ENCODE measurements at places on chromosomes 5 and 9.
A peak's percentile ranks its signal among the peaks of the same experiment; 100 is the strongest.

GRCh38 chr9:94693485-94694204 lies 32.9 kb upstream of the AOPEP start:
- DNase-seq, result no peak

DNA sequence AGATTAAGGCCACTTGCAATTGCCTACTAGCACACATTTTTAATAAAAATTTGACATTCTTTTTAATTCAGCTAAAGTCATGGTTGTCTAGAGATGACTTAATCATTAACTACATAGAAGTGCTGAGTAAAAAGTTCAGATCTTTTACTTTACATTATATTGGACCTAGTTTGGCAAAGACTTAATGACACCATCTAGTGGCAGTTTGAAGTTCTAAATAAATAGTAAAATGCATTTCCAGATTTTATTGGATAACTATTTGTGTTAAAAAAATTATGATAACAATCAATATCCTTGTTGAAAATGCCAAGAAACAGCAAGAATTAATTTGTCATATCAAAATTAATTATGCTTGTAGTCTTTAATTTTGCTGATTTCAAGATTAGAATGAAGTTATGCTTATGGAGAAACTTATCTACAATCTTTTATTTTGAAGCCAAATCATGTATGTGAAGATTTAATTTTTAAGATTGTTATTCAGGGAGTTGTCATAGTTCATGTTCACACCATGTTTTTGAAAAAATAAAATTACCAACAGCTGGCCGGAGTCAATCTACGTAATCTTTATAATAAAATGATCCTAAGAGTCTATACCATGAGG lies 69.6 kb upstream of the PJA2 start:
- no peak for DNase-seq

DNA sequence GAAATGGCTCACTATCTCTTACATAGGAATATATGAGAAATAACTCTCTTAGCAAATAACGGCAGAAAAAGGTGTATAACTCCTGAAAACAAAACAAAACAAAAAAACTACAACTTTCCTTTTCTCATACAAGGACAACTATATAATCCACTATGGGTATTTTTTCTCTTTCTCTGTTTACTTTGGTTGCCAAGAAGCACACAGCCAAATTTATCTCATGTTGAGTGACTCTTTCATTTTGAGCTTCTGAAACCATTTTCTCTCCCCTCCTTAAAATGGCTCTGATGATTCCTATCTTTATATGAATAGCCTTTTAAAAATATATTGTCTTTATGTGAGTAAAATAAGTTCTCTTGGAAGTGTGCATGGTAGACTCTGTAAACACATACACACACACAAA lies 128.7 kb downstream of the TRIM32 start:
- no peak for DNase-seq

- no peak for DNase-seq
Observed at GRCh38 chr9:112043423-112043822, 131.7 kb downstream of the SUSD1 start.

- no peak for DNase-seq
Observed at GRCh38 chr5:117494188-117494587, 919.6 kb upstream of the SEMA6A start.

GRCh38 chr5:73215891-73216610 lies 43.1 kb downstream of the TMEM174 start:
- peak; percentile 89 for DNase-seq

GRCh38 chr9:127018935-127019334 lies 103.5 kb downstream of the ANGPTL2 start:
- DNase-seq, result no peak

GRCh38 chr9:34272101-34272541 lies 56.9 kb downstream of the KIF24 start:
- DNase-seq, result no peak

DNA sequence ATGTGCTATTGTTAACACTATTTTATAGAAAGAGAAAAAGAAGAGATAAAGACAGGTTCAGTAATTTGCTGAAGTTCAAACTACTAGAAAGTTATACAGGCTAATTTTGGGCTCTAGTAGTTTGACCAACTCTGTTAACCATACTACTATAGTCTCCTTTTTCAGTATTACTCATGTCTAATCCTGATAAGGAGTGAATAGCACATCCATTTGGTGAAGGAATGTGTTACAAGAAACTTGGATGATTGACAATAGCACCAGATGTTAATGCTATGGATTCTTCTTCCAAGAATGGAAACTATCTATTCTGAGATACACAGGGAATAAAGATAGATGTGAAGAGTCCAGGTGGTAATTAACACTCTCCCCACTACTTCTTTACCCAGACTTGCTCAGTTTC lies 677.3 kb downstream of the PRELID2 start:
- no peak for DNase-seq

DNA sequence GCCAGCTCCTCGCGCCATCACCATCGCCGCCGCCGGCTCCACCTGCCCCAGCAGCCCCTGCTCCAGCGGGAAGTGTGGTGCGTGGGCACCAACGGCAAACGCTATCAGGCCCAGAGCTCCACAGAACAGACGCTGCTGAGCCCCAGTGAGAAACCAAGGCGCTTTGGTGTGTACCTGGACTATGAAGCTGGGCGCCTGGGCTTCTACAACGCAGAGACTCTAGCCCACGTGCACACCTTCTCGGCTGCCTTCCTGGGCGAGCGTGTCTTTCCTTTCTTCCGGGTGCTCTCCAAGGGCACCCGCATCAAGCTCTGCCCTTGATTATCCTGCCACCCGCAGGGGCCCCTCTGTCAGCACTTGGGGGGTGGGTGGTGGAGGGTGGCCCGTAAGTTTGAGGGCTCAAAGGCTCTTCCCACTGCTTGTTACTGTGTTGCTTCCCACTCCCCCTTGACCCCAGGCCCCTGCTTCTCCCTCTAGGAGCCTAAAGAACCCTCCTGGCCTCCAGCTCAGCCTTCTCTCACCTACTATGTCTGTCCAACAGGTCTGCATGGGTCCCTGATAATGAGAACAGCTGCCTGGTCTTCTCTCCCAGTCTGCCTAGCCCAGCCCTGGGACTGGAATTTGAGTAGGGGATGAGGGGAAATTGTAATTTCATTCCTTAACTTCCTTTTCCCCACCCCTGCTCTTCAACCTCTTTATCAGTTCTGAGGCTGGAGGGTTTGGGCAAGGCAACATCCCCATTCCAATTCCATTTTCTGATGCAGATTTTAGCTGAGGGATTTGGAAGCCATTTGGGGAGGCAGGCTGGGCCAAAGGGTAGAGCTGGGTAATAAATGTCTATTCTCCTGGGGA lies 9.0 kb downstream of the RACK1 start:
- no peak for DNase-seq

GRCh38 chr5:54404568-54404967 lies 50.9 kb upstream of the HSPB3 start:
- no peak for DNase-seq

GRCh38 chr9:120837921-120838320 lies 4.8 kb downstream of the PSMD5 start:
- DNase-seq, result no peak

DNA sequence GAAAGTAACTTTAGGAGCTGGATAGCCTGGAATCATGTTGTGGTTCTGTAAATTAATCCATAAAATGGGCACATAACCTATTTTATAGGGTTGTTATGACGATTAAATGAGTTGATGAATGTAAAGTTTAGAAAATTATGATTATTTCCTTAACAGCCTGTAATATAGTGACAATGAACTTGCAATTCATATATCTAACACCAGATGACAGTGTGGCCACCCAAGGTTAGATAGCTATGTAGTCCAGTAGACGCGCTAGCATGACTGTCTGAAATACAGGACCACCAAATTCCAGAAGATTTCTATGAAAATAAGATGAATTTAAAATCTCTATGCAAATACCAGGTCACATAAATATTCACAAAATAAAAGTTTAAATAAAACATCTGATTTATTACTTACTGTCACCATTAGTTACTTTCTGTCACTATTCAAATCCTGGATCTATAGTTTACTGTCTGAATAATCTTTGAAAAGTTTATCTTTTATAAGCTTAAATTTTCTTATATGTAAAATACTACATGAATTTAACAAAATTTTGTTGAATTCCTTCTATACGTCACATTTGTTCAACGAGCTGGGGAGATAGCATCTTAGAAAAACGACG lies 26.1 kb upstream of the MACIR start:
- peak; percentile 36 for DNase-seq

GRCh38 chr5:8081179-8081578 lies 212.2 kb downstream of the MTRR start:
- DNase-seq, result no peak

DNA sequence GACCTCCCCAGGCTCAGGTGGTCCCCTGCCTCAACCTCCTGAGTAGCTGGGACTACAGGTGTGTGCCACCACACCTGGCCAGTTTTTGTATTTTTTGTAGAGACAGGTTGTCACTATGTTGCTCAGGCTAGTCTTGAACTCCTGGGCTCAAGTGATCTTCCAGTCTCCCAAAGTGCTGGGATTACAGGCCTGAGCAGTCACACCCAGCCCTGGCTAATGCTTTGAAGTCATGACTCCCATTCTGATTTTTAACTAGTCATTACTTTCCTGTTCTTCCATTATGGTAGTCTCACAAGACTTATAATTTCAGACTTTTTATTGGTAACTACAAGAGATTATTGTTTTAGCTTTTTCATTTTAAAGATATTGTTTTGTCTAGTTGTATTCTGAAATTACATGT lies 26.3 kb downstream of the UBAP1 start:
- DNase-seq, result no peak

DNA sequence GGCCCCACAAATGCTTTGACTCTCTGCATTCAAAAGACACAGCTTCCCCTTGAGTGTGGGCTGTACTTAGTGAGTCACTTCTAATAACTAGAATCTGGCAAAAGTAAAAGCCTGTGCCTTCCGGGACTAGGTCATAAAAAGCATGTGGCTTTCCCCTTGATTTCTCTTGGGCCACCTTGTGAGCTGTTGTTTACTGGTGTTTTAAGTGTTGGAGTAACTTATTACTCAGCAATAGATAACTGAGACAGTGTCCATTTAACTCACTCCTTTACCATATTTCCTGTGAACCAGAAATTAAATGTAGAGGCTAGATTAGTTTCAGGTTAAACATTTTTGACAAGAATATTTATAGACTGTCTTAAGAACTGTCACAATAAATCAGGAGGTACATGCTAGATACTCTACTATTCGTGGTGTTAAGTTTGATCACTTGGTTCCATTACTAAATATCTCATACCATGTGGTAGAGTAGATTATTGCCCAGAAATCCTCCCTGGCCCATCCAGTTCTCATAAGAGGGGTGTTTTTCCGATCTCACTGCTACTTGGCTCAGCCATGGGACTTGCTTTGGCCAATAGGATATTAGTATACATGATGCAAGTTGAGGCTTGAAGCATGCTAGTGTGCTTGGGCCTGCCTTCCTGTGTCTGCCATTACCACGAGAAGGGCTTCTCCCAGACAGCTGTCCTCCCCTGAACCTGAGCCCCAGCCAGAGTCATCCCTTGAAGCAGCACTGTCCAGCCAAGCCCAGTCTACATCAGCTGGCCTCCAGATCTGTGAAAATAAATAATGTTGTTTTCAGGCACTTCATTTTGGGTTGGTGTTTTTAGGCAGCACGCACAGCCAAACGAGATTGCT lies 10.4 kb upstream of the CMBL start:
- no peak for DNase-seq

- peak; percentile 27 for DNase-seq
Observed at GRCh38 chr9:101387871-101388506, 3.2 kb upstream of the BAAT start.

- no peak for DNase-seq
Observed at GRCh38 chr5:157817928-157818327, 41.0 kb downstream of the CLINT1 start.

GRCh38 chr9:130824643-130825350 lies 10.3 kb upstream of the ABL1 start:
- peak; percentile 67 for DNase-seq

- no peak for DNase-seq
Observed at GRCh38 chr5:73599380-73599779, 26.6 kb upstream of the ARHGEF28 start.

DNA sequence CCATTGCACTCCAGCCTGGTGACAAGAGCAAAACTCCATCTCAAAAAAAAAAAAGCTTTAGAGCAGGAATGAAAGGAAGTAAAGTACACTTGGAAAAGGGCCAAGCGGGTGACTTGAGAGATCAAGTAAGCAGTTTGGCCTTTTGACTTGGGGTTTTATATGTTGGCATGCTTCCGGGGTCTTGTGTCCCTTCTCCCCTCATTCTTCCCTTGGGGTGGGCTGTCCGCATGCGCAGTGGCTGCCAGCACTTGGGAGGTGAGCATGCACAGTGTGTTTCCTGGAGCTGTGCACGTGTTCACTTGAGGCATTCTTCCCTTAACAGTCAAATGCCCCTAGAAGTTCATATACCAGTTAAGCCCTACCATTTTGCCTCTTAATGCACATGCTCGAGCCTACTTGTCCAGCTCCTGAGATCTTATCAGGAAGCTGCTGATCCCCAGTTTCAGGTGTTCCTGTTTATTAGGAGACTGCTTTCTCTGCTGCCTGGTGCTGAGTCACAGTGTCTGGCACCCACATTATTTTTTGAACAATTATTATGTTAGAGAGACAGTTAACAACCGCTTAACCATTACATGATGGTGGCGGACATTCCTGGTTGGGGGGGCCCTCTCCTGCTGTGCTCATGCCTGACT lies 32.6 kb upstream of the PRRC2B start:
- no peak for DNase-seq

- no peak for DNase-seq
Observed at GRCh38 chr9:80085668-80086067, 513.9 kb downstream of the TLE4 start.

GRCh38 chr9:14311171-14311949 lies 2.6 kb downstream of the NFIB start:
- DNase-seq, result no peak

DNA sequence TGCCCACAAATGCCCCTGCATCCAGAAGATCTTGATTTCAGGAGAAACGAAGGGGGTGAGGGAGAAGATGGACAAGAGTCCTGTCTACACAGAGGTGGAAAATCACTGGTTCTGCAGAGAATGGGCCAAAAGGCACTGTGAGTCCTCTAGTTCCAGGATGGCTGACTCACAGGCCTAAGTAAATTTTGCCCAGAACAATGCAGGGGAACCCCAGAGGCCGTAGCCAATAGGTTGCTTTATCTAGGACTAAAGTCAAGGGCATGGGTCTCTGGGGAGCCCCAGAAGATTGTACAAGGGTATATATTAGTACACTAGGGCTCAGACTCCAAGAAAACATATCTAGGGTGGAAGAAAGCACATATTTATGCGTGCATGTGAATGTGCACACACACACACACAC lies 98.0 kb downstream of the SLIT3 start:
- no peak for DNase-seq

DNA sequence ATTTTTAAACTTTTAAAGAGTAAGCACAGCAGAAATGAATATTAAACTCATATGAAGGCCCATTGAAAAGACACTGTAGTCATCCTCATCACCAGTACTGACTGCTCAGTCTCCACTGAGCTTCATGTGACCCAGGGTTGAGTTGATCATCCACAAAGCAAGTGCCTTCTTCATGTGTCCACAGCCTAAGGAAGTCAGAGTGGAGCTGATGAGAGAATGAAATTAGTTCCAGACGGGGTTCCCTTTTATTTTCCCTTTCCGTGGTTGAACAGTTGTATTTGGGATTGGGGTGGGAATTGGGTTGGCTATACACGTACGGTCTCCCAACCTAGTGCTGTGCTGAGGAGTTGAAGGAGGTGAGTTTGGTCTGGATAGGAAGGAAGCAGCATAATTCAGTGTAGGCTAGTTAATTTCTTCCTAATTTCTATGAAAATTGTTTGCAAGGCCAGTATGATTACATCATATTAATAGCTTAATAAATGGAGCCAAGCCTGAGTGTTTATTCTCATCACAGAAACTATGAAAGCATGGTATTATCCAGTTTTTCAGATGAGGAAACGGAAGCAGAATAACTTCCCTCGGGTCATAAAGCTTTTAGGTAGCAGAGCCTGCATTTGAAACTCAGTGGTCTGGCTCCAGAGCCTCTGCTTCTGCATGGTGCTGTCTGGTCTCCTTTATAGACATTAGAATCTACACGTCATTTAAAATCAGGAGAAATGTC lies 103.9 kb upstream of the DMRT1 start:
- DNase-seq, result no peak
